ENCODE measurements at places on chromosomes 6 and 20.

- DNase-seq: no peak
Measured at GRCh38 chr20:6180531-6180930, 57.7 kb upstream of the FERMT1 start.

DNA sequence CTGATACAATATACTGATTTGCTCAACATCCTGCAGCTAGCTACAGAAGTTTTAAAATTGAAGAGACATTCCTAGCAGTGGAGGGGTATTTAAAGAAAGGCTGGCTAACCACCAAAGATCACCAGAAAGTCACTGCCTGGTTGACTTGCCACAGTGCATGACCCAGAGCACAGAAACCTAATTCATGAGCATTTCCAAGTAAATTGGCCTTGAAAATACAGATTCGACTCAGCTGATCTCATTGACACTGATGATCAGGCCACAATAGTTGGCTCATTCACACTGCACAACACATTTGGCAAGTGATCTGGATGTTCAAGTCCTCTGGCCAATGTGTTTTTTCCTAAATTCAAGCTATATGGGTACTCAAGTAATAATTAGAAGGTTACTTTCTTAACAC is 13.3 kb upstream of the TDRD6 start:
- DNase-seq: no peak

GRCh38 chr20:6014017-6014416 is 39.8 kb downstream of the LRRN4 start:
- DNase-seq: no peak

DNA sequence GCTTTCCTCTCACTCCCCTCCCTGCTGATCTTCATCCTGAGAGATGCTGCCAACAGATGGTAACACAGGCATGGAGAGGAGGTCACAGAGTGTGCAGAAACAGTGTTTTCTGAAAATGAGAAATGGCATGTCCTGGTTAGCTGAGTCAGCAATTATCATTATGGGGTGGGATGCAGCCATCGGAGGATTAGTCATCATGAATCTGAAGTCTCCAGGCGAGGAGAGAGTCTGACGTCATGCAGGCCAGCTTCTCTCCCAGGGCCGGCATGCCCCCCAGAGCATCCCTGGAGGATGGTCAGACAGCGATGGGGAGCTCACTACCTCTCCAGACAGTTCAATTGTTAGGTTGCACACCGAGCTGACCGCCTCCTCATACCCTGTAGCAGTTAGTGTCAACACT is 4.7 kb upstream of the GTSF1L start:
- DNase-seq: no peak

- no peak for DNase-seq
Measured at GRCh38 chr6:149387779-149388512, 12.1 kb upstream of the SUMO4 start.

DNA sequence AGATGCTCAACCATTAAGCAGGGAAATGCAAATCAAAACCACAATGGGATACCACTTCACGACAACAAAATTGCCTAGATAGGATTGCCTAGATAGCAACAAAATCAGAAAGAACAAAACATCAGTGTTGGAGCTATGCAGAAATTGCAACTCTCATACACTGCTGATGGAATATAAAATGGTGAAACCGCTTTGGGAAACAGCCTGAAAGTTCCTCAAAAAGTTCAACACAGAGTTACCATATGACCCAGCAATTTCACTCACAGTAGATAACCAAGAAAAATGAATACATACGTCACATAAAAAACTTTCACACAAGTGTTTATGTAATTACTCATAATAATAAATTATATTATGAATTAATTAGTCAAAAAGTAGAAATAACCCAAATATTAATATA is 78.3 kb downstream of the MAFB start:
- DNase-seq: peak; percentile 77

DNA sequence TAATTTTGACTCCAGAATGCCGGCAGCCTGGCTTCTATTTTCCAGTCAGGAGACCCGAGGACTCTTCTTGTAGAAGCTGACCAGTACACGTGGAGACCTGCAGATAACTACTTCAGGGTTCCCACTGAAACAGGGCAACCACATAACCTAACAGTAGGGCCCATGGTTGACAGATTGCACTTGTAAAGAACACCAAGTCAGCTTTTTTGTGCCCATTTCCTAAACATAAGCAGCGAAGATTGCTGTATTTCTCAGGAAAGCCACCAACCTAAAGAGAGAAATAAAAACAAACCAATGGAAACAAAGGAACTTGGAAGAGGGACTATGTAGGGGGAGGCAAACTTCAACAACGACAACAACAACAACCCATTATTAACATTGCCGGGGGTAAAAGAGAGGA is 50.1 kb upstream of the EDN3 start:
- DNase-seq: no peak

DNA sequence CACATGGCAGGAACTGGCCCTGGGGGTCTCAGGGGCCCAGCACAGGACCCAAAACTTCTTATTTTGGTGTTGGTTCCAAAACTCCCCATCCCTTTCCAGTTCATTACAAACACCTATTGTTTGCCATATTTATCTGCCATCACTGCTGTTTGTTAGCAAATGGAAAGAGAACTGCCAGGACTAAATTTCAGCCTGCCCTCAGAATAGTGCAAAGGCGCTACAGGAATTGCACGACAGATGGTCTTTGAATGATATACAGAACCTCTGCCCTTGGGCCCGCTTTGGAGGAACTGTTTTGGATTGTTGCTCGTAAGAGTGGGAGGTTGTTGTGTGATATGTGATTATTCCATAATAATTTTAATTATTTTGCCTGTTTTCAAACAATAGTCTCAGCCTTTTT is 199.0 kb upstream of the FBXL4 start:
- DNase-seq: no peak

DNA sequence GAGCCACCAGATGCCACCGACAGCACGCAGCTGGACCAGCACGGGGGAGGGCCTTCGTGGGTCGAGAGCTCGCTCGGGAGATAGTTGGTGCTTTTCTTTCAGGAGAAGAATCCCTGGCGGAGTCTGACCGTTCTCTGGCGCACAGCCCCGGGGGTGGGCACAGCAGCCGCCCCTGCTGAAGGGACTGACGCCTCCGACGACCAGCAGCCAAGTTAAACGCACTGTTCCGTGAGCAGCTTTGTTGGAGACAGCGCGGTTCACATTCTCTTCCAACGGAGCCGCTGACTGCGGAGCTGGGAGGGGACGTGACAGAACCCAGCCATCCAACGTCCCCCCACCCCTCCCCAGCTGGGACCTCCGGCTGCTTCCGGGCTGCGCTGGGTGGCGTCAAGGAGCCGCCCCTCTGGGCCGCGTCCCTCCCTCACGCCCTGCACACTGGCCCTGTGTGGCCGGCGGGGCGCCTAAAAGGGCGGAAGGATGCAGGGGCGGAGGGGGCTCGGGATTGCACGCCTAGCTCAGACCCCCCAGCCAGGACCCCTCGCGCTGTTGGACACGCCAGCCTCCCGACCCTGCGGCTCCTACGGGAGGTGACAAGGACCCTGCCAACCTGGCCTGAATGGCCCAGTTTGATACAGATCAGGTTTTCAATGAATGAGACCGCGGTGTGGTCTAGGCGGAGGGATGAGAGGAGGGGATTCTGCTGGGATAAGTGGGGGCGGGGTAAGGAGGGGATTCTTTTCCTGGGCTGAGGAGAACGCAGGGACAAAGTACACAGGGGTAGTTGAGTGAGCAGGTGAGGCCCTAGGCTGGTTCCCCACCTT is 36.4 kb upstream of the KHDC1 start:
- DNase-seq: no peak

DNA sequence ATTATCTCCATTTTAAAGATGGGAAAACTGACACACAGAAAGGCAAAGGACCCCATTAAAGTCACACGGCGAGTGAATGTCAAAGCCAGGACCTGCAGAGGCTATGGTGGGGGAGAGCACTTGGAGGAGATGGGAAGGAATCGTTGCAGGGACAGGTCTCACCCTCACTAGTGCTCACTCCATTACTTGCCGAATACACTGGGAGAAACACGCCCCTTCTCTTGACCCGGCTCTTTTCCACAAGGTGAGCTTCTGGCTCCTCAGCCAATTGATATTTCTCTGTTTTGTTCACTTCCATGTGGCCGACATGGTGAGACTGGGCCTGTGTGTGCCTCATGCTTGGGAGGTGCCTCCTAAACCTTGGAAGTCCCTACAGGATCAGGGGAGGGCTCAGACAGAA is 117.8 kb upstream of the KCNG1 start:
- DNase-seq: no peak

DNA sequence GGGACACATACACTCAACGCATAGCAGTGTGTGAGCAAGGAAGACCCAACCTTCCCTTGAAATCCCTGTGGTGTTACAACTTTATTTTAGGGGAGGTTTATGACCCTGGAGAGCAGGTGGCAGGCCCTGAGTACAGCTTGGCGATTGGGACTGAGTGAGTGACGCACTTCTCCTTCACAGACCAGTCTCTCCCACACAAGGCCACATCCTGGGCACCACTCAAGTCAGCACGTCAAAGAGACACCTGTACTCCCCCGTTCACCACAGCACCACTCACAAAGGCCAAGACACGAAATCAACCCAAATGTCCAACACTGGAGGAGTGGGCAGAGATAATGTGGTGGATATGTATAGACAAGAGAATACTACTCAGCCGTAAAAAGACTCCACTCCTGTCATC is 57.0 kb upstream of the FRMD1 start:
- DNase-seq: no peak

GRCh38 chr20:36454698-36455427 is 86.5 kb upstream of the MYL9 start:
- no peak for DNase-seq

- no peak for DNase-seq
Measured at GRCh38 chr6:170198298-170198697, 92.6 kb downstream of the DLL1 start.

- peak; percentile 64 for DNase-seq
Measured at GRCh38 chr6:113909224-113909856, 52.2 kb downstream of the MARCKS start.

DNA sequence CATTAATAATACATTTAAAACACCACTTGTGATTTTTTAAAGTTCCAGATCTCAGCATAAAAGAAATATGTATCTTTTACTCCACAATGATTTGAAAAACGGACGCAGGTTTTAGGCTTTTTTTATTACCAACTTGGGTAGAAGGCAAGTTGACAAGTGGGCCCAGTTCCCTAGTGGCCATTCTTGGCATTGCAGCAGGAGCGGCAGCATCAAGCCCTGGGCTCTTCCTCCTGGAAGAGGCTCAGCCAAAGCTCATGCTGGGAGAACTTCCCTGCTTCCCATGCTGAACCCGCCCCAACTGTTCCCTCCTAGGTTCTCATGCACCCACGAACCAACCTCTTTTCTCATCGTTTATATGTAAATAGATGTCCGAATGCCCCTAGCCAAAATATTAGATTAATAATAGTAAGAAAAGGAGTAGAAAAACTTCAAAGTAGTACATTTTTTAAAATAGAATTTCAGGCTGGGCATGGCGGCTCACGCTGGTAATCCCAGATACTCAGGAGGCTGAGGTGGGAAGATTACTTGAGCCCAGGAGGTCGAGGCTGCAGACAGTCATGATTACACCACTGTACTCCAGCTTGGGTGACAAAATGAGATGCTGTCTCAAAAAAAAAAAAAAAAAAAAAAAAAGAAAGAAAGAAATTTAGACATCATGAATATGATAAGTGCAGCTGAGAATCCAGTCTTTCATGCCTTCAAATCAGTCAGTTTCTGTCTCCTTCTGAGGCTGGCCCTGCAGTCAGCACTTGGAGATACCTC is 18.2 kb upstream of the MYB start:
- peak; percentile 33 for DNase-seq

GRCh38 chr6:104251651-104252050 is 608.1 kb downstream of the HACE1 start:
- DNase-seq: no peak

GRCh38 chr6:138107752-138108592 is 753 bp upstream of the PERP start:
- DNase-seq: no peak
